Glutamatergic neuron (in vitro differentiated cells): ENCODE measurements at places on chromosomes 2 and 18. TPM values are rescaled to one million over a fixed set of nuclear protein-coding genes. Genes with fewer than 3 reads are reported as not detected.

DNA sequence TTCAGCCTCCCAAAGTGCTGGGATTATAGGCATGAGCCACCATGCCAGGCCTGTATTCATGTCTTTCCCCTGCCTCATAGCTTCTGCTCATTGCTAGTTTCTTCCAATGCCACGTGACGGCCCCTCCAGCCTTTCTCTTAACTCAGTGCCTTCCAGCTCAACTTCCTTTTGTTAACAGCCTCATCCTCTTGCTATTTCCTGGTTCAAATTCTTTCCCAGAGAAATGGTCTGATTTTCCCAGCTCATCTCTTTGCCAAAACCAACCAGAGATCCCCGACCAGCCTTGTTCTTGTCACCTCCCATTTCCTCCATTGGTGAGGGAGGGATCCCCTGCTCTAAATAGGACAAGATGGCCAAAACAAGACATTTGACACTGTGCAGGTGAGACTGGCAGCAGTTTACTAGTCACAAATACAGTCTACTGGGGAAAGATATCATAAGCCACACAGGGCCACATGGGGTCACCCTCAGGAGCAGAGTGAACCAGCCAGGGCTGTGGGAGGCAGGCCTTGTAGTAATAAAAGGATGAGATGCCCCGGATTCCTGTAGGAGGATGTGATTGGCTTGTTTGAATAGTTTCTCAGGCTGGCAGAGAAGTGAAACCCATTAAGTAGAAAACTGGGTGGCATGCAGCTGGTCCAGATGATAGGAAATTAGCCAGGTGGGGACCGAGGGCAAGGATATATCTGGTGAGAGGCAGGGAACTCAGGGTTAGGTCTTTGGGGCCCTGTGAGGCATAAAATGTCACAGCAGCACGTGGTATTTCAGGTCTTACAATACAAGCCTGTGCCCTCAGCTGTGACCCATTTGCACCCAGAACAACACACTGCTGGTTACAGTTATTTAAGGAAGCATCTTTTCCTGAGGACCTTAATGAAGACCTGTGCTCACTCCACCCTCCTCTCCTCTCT, 6.4 kb downstream of the CD207 start:
- DNase-seq = no peak

DNA sequence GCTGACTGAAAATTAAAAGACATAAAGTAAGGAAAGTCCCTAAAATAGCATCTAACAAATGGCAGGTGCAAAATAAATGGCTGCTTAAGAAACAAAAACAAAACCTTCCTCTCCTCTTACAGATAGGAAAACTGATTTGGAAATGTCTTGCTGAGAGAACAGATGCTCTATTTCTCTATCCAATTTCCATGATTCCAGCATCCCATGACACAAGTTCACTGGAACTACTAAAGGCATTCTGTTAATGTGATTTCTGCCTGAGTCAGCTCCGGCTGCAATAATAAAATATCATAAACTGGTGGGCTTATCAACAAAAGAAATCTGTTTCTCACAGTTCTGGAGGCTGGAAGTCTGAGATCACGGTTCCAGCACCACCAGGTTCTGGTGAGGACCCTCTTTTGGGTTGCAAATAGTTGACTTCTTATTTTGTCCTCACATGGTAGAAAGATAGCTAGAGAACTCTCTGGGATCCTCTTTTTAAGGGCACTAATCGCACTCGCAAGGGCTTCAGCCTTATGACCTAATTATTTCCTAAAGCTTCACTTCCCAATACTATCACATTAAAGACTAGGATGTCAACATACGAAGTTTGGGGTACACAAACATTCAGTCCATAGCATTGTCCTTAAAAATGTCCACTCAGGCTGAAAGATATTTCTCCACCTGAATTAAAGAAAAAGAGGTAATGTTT, 78.2 kb upstream of the GALNT3 start:
- no peak for DNase-seq

- DNase-seq = no peak
Observed at GRCh38 chr18:72830109-72830508, 37.7 kb downstream of the NETO1 start.

DNA sequence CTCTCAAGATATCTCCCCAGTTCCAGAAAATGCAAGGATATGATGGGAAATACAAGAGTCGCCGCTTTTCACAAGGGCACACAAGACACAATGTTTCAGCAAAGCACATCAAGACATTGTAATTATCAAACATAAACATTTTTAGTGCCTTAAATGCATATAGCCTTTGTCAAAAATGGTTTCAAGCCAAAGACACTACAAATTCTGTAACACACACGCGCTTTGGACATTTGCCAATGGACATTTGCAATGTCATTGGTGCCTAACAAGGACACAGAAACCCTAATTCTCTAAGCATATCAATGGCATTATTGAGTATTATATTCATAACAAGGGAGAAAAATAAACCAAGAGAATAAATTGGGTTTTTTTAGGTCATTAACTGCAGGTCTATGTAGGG, 16.1 kb downstream of the ADD2 start:
- DNase-seq = no peak

The RFTN2 gene
- 2.5 TPM for total RNA-seq

DNA sequence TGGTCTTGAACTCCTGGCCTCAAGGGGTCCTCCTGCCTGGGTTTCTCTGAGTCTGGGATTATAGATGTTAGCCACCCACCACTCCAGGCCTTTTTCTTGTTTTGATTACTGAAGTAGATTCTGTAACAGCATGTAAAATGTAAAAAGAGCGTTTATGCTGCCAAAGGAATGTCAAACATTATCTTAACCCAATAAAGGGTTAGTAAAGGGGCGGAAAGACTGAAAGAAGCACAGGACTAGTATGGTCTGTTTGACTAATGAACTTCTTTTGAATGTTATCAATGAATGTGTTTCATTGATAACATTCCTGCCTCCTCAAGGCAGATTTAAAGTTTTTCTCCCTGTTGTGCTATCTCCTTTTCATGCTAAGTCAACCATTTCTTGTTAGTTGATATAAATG, 29.4 kb downstream of the GPD2 start:
- DNase-seq = no peak

The MORN2 gene
- total RNA-seq = 5.7 TPM

The ABCG8 gene
- total RNA-seq = not detected

- DNase-seq = no peak
Observed at GRCh38 chr2:134341476-134341875, 87.6 kb downstream of the MGAT5 start.

The PRKAG3 gene
- total RNA-seq = not detected

GRCh38 chr2:29267720-29268119, 152.5 kb downstream of the CLIP4 start:
- DNase-seq = no peak

The ARL4C gene
- total RNA-seq = 23.2 TPM

DNA sequence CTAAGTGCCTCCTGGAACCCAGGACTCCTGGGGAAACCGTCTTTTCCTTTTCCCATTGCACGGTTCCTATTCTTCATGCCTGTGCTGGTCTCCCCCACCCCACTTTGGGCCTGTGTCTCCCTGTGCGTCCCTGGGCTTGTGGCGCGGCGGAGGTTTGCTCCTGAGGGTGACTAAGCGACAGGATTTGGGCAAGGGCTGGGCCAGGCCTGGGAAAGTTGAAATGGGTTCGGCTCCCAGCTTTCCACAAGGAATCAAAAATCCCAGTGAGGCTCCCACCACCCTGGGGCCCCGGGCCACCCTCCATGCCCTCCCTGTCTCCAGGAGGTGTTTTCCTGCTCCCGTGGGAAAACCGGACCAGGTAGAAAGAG, 197.6 kb downstream of the NDUFA10 start:
- no peak for DNase-seq

The SERPINB13 gene
- not detected for total RNA-seq

GRCh38 chr2:226017537-226017936, 618.0 kb downstream of the NYAP2 start:
- DNase-seq = no peak

- DNase-seq = no peak
Observed at GRCh38 chr2:105883911-105884694, 139.4 kb downstream of the NCK2 start.

The TXNDC2 gene
- not detected for total RNA-seq

- no peak for DNase-seq
Observed at GRCh38 chr2:65366595-65367125, 65.7 kb downstream of the SPRED2 start.

DNA sequence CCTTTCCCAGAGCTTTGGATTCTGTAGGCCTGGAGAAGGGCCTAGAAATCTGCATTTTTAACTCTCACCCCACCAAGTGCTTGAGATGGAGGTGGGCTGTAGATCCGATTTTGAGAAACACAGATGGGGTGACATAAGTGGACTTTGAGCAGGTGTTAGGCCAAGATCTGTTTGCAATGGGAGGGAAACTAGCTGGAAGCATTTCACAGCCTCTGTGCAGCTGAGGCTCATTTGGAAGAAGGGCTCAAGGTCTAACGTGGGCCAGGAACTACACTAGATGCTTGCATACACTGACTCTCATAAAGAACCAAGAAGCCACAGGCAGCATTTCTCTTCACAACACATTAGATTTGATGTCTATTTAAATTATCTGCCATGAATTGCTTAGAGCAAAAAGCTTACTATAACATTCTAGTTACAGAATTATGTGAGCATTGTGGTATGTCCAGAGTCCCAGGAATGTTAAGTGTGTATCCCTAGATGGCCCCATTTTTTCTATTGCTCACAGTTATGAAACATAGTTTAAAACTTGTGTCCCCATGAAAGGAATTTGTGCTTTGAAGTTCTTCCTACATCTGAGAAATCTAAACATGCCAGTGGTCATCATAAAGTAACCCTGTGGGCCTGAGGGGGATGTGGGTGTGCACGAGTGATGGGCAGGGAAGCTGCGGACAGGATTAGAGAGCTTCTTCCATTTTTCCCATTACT, 77.2 kb downstream of the CD28 start:
- no peak for DNase-seq

GRCh38 chr2:177675825-177676224, 283.3 kb downstream of the AGPS start:
- no peak for DNase-seq

The LINC00305 gene
- total RNA-seq = not detected

GRCh38 chr2:105890856-105891255, 146.1 kb downstream of the NCK2 start:
- no peak for DNase-seq

The NCKAP5 gene
- 0.20 TPM for total RNA-seq
